T-helper 17 cell (primary cell): ENCODE measurements at places on chromosomes 12 and 14.

- no peak overlapping the region for H3K4me3 ChIP-seq
- peaks cover 9% of the 10 kb centered on the region for H3K27me3 ChIP-seq
- no peaks in the 10 kb centered on the region for H3K36me3 ChIP-seq
- H3K27ac ChIP-seq: no peak overlapping the region
- no peak for DNase-seq
Measured at GRCh38 chr14:104940526-104941150, 16.0 kb downstream of the PLD4 start.

GRCh38 chr12:118259079-118259478 is 113.6 kb downstream of the TAOK3 start:
- no peak for DNase-seq
- H3K4me3 ChIP-seq: no peak overlapping the region
- no peak overlapping the region for H3K27ac ChIP-seq
- peaks cover 14% of the 10 kb centered on the region for H3K36me3 ChIP-seq

GRCh38 chr12:6345319-6346091 is 3.6 kb upstream of the TNFRSF1A start:
- no peaks in the 10 kb centered on the region for H3K27me3 ChIP-seq
- DNase-seq: no peak
- peak overlapping the region; percentile 86 for H3K27ac ChIP-seq
- H3K4me1 ChIP-seq: peaks cover 44% of the 10 kb centered on the region

GRCh38 chr12:57389033-57389432 is 41.8 kb downstream of the R3HDM2 start:
- H3K27ac ChIP-seq: peak overlapping the region; percentile 69
- H3K4me3 ChIP-seq: no peak overlapping the region
- no peak for DNase-seq
- no peaks in the 10 kb centered on the region for H3K27me3 ChIP-seq

GRCh38 chr12:71872972-71873371 is 33.4 kb downstream of the TBC1D15 start:
- no peak for DNase-seq
- H3K27me3 ChIP-seq: no peaks in the 10 kb centered on the region
- H3K4me1 ChIP-seq: peaks cover 47% of the 10 kb centered on the region
- peaks cover 15% of the 10 kb centered on the region for H3K36me3 ChIP-seq
- no peak overlapping the region for H3K27ac ChIP-seq

DNA sequence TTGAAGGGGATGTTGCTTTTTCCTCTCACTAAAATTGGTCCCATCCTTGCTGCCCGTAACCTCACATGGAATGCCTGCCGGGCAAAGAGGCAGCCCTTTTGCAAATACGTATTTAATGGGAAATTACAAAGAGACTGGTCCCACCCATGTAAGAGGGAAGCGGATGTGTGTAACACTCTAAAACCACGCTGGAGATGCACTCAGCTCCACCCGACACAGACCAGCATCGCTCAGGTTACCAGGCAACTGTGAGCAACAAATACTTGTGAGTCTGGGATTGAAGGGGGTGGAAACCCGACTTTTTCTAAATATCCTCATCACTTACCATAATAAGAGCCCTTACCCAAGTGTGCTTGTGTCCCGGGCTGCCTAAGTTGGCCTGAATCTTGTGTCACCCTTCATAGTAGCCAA is 47.7 kb downstream of the ELK3 start:
- peak overlapping the region; percentile 82 for H3K4me3 ChIP-seq
- no peaks in the 10 kb centered on the region for H3K27me3 ChIP-seq
- peaks cover 5% of the 10 kb centered on the region for H3K36me3 ChIP-seq

GRCh38 chr14:99475179-99475578 is 5.5 kb downstream of the SETD3 start:
- peaks cover 48% of the 10 kb centered on the region for H3K4me1 ChIP-seq
- DNase-seq: no peak
- peak overlapping the region; percentile 49 for H3K4me3 ChIP-seq
- H3K27ac ChIP-seq: no peak overlapping the region

DNA sequence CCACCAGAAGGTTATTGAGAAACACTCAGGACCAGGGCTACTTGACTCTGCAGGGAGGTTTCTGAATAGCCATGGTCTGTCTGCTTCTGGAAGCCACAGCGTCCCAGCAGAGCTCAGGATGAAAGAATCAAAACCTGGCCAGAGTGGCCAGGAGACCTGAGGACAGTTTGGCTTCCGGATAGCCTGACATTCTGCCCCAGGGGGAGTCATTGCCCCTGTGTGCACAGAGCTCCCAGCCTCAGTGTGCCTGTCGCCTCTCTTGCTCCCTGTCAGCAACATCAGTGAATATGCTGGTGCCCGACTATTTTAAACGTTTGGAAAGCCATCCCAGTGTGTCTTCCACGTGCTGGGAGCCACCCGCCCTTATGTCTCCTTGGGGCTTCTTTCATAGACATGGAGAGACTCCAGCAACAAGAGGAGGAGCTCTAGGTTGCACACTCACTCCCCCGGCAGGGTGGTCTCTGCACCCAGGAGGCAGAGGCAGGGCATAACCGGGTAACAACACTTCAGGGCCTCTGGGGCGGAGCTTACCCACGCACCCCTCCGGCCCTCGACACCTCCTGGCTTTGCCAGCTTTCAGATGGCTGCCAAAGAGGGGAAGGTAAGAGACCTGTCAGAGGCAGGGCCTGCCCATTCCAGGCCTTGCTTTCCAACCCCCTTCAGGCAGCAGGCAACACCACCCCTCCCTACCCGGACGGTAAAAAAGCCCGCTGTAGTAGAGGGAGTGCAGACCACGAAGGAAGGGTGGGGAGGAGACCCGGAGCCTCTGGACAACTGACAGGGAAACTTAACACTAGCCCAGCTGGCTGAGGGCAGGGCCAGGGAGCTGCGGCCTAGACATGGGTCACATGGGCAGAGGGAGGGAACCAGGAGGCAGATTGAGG is 19.0 kb upstream of the SLC6A12 start:
- no peak overlapping the region for H3K27ac ChIP-seq
- H3K27me3 ChIP-seq: peaks cover 42% of the 10 kb centered on the region
- DNase-seq: no peak
- H3K4me1 ChIP-seq: peaks cover 2% of the 10 kb centered on the region
- H3K36me3 ChIP-seq: peaks cover 2% of the 10 kb centered on the region
- H3K4me3 ChIP-seq: no peak overlapping the region
